ENCODE measurements at places on chromosomes 3 and 15.

DNA sequence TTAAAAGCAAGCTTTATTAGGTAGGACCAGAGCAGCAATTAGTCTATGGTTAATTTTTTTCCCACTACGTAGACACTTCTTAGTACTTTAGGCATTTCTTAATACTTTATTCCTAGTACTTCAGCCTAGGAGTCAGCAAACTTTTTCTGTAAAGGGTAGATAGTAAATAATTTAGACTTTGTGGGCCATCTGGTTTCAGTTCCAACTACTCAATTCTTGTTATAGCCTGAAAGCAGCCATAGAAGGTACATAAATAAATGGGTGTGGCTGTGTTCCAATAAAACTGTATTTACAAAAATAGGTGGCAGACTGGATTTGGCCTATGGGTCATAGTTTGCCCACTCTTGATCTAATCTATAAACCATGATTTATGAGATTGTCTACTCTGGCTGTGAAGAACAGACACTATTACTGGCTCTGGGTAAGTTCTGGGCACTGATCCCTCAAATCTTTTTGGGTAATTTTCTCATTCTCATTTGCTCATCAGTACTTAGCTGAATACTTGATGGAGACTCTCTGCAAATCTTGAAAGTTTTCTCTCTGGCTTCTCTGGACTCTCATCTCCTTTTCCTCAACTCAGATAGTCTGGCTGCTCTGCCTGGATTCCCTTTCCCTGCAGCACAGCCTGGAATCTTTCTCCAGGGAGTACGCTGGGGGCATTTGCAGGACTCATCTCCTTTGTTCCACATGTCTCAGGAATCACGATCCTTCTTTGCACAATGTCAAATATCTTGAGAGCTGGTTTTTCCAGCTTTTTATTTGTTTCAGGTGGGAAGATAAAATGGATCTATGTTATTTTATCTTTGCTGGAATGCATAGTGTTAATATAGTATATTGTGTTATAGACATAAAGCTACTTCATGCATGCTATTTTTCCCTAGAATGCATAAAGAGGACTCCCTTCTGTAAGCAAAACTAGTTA, 524.8 kb upstream of the TBL1XR1 start:
- no peak for DNase-seq

DNA sequence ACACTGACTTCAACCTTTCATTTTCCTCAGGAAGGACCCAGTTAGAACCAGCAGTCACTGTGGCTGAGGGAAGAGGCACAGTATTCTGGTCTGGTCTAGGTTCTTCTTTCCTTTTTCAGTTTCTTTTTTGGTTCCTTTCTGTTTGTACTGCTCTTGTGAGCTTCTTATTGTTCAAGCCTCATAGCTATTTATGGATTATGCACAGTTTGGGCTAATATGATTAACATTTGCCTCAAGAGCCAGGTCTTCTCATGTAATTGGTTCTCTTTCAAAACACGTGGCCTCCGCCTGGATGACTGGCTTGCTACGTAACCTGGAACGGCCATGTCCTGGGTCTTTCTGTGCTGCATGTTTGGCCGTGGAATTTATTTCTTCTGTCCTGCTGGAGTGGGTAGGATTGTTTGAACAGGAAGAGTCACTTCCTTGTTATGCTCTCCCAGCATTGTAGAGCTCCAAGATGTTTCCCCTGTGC, 43.3 kb downstream of the RBMS3 start:
- DNase-seq = no peak

GRCh38 chr3:45507820-45508317, 86.7 kb upstream of the LIMD1 start:
- DNase-seq = no peak

DNA sequence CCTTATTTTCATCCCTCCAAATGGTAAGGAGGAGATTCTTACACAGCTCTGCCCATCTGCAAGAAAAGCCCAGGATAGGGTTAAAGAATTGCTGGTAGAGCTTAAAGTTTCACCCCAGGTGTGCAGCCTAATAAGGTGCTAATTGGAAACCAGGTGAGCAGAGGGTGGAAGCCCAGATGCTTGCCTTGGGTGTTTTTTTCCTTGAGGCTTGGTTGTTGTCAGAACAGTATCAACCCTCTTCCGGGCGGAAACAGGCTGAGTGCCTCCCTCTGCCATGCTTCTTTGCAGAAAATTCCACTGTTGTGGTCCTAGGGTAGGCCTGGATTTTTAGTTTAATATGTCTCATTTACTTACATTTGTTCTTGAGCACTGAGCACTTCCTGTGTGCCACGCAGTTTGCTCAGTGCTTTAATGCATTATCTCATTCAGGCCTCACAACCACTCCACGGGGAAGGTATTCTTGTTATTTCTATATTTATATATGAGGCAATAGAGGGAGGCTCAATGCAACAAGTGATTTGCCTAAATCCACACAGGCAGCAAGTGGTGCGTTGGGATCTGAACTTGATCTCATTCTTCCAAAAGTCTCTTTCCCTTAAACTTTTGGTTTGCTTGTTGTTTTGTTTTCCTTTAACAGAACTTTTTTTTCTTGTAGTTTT, 115.0 kb upstream of the LRIG1 start:
- DNase-seq = no peak

GRCh38 chr3:184498986-184499606, 62.5 kb upstream of the EPHB3 start:
- no peak for DNase-seq

DNA sequence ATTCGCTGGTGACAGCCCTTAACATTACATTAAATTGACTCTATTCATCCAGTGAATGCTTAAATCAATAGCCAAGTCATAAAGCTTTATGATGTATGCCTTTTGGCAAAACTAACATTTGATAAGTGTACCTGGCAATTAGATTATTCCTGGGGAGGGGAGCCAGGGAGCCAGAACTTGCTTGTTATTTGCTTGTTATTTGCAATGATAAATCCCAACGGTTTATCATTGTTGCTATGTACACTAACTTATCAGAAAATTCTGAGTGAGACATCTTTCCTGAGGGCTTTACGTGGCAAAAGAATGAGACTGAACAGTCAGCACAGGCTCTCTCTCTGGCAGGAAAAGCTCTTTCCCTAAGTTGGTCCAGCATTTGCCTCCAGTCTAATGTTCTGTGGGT, 35.8 kb upstream of the FBN1 start:
- no peak for DNase-seq

DNA sequence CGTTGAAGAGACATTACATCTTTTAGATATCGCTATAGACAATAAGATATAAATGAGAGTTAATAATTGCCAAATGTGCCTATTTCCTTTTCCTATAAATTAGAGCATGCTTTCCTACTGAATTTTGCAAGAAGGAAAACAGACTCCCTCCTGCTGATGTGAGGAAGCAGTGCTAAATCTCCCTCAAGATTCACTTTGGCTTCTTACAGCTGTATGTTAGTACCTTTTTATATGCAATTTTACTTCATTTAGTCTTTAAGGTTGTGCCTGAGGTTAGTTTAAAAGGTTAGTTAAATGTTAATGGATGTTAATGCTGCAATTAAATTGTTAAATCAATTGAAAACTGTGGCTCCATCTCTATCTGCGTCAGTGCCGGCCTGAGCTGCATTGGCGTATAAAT, 728.8 kb downstream of the NR2F2 start:
- DNase-seq = no peak

- no peak for DNase-seq
Observed at GRCh38 chr3:119315600-119316312, 21.6 kb downstream of the ARHGAP31 start.

- no peak for DNase-seq
Observed at GRCh38 chr3:76487446-76487845, 552.5 kb upstream of the ROBO2 start.

DNA sequence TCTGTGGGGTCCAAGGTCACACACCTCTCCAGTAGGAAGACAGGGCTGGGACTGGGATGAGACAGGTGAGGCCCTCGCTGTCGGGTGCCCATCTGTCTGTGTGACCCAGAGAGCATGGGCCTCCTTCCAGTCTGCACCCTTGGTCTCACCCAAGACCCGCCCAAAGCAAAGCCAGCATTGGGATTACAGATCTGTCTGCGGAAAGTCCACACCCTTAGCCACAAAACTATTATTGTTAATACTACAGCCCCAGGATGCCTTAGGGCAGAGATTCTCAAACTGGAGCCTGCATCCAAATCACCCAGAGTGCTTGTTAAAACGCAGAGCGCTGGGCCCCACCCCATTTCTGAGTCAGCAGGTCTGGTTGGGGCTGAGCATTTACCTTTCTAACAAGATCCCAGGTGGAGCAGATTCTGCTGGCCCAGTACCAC, 58.5 kb upstream of the ZNF148 start:
- DNase-seq = no peak

- DNase-seq = no peak
Observed at GRCh38 chr3:112736805-112737566, 96.0 kb upstream of the CCDC80 start.

DNA sequence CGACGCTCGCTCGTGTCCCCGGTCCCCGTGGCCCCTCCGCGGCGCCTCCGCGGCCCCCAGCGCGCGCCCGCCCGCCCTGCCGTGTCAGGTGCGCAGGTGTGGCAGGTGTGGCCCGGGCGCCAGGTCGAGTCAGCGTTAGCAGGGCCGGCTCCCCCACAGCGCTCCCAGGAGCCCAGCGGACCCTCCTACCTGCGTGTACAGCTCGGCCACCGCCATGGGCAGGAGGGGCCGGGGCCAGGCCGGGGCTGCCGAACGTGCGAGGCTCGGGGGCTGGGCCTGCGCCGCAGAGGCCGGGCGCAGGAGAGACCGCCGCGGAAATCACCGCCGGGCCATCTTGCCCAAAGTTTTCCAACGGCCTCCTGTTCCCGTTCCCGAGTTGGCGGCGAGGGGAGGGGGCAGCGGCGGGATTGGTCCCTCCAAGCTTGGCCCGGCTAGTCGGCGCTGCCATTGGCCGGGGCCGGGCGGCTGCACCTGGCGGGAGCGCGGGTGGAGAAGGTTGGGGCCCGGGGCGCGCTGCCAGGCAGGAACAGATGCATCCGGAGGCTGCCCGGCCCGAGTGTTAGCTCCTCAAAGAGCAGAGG, at the start of gene MYO5C:
MYO5C (minus strand) TSS at position 384 of the 581 bp plus-strand sequence; CDS start at position 216, 168 bp downstream.
- no peak for DNase-seq

DNA sequence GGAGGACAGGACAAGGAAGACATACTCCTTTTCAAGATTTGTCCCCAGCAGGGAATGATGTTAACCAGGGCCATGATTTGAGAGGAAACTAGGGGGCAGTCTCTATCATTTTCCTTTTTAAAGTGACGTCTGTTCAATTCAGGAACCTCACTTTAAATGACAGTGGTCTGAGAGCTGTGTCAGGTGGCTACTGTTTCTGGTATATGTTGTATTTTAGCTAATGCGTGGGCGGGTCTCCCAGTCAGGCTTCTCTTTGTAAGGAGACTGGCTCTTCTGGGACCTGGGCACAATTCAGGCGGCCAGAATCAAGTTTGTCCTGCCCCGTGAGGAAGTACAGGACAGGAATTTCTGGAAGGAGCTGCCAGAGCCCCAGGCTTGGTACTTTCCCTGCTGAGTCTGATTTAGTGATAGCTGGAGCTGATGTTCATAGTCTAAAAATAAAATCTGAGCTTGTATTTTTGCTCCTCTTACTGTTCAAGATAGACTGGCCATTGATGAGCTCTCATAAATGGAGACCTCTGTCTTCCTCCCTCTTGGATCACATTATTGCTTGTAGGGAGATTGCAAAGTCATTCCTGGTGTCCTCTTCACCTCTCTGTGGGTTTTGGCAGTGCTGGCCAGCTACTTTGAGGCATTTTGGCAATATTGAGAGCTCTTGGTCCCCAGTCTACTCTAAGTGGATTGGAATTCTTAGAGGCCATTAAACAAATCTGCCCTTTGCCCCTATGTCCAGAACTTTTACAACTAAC, 25.6 kb downstream of the SQOR start:
- DNase-seq = no peak

DNA sequence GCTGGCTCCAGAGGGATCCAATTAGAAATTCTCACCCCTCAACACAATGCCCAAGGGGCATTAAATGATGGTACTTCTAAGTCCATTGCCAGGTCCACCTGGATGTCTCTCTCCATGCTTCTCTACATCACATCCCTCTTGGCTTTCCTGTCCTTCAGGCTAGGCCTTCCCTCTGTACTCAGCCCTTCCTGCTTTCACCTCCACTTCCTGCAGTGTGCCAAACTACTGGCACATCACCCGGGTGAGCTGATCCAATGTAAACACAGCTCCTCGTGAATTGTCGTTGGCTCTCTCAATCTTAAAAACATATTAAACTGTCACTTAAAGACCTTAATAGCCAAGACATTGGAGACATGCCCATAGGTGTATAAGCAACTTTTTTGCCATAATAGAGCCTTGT, 4.0 kb downstream of the LMCD1 start:
- DNase-seq = no peak

GRCh38 chr15:68739390-68740080, 81.2 kb downstream of the ANP32A start:
- DNase-seq = no peak

DNA sequence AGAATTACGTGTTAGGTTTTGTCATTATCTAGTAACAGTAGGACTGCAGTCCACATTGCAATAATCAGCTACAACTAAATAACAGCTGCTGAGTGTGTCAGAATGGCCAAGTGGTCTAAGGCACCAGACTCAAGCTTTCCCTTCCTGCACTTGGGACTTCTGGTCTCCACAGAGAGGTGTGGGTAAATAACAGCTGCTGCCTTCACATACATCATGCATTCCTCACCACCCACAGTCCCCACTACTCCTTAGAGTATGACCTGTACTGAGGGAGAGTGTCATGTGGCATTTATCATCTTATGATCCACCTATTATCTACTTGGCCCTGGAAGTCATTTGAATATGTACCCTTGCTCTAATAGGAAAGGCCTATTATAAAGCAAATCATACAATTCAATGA, 22.2 kb upstream of the ZMAT3 start:
- DNase-seq = no peak

GRCh38 chr15:96170979-96171739, 159.3 kb upstream of the NR2F2 start:
- DNase-seq = no peak

All from stimulated activated CD8-positive, alpha-beta memory T cell treated with anti-CD3 and anti-CD28 coated beads, Interleukin-2, amount 100 ng/mL, for 1 hour (primary cell).